ENCODE measurements at places on chromosomes 3 and 15.
A peak's percentile ranks its signal among the peaks of the same experiment; 100 is the strongest.

- no peak for DNase-seq
Observed at GRCh38 chr3:78863306-78864203, 904.2 kb downstream of the ROBO1 start.

- no peak for DNase-seq
Observed at GRCh38 chr3:55621648-55622047, 134.5 kb upstream of the WNT5A start.

- DNase-seq = peak; percentile 64
Observed at GRCh38 chr3:194485881-194486539, 792 bp downstream of the ATP13A3 start.

GRCh38 chr15:55770261-55770660 is 27.3 kb upstream of the PRTG start:
- no peak for DNase-seq

DNA sequence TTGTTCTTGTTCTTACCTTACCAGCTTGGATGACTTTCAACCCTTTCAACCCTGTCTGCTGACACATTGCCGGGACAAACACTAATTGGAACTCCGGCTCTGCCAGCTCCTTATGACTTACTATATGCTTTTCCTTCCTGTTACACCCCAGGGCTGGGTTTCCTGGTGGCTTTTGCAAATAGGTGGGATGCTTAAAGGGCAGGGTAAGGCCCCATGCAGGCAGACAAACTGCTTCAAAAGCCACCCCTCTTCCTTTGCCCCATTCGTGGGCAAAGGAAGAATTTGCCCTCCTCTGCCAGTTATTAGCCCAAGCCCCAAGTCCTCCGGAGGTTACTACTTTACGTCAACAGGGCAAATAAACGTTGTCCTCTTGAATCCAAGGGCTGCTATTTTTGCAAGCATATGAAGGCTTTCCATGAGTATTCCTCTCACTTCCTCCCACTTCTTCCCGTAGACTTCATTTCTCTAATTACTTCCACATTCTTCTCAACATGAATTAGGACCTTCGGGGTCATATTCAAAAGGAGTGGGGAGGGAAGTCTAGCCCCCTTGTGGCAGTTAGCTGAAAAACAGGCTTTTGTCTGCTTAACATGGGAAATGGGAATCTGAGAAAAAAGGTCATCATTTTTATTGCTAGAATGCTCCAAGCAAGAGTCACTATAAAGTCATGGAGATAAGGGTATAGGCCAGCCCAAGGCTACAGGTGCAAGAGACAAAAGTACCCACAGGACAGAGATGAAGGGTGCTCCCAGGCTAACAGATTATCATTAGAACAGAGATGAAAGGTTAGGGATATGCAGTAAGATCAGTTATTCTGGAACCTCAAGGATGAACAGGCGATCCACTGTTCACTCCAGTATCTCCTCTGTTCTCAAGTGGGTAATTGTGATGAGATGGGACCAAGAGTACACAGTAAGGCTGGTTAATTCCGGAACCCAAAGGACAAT is 56.3 kb upstream of the FSTL1 start:
- no peak for DNase-seq

DNA sequence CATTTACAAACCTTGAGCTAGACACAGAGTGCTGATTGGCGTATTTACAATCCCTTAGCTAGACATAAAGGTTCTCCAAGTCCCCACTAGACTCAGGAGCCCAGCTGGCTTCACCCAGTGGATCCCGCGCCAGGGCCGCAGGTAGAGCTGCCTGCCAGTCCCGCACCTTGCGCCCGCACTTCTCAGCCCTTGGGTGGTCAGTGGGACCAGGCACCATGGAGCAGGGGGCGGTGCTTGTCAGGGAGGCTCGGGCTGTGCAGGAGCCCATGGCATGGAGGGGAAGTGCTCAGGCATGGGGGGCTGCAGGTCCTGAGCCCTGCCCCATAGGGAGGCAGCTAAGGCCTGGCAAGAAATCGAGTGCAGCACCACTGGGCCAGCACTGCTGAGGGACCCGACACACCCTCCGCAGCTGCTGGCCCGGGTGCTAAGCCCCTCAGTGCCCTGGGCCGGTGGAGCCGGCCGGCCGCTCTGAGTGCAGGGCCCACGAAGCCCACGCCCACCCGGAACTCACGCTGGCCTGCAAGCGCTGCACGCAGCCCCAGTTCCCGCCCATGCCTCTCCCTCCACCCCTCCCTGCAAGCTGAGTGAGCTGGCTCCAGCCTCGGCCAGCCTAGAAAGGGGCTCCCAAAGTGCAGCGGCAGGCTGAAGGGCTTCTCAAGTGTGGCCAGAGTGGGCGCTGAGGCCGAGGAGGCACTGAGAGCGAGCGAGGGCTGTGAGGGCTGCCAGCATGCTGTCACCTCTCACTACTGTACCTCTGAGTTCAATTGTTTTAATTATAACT is 1213.9 kb downstream of the OTOL1 start:
- no peak for DNase-seq

DNA sequence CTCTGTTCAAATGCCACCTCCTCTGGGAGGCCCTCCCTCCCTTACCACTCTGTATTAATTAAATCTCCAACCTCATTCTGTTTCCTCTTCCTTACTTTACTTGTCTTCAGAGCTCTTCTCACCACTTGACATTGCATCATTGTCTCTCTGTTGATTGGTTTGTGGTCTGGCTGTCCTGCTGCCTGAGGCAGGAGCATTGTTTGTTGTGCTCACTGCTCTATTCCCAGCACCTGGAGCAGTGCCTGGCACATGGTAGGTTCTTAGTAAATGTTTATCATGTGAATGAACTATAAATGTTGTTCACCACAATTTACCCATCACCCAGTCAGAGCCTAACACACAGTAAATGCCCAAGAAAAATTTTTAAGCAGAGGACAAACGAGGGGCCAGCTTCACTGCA is 6.7 kb upstream of the BFSP2 start:
- DNase-seq = no peak

DNA sequence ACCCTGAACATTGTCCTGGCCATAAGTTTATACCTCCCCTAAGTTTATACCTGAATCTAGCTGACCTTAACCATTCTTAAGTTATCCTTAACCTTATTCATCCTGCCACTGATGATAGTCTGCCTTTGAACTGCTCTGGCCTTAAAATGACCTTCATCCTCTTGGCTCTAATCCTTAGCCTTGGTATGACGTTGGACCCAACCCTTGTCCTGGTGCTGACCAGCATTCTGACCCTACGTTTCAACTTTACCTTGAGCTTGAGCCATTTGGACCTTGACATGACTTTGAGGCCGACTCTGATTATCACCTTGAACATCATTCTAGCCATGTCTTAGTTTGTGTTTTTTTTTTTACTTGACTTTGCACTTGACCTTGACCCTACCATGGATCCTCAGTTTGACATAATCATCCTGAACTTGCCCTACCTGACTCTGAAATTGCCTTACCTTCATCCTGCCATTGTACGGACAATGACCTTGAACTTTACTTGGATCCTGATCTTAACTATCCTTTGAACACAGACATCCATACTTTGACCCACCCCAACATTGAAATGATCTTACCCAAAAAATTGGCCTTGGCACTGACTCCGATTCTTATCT is 61.1 kb upstream of the ACAD9 start:
- no peak for DNase-seq

DNA sequence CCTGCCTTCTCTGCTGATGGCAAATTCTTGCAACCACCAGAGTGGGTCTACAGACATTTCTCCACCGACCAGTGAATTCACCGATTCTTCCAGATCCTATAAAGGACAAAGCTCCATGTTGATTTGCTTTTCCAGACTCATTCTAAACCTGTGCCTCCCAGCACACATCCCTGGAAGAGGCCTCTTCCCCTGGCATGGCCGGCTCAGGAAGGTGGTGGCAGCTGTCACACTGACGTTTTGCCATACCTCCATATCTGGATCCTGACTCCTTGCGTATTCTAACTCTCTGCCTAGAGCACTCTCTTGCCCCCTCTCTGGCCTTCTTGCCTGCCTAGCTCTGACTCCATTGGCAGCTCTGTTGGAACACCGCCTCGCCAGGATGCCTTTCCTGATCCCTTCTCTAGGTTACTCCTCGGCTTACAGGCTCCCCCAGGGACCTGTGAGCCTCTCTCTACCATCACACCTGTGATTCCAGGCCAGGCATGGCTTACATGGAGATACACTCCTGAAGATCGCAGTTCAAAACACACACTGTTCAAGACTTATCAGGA is 31.0 kb downstream of the SLCO2A1 start:
- no peak for DNase-seq

DNA sequence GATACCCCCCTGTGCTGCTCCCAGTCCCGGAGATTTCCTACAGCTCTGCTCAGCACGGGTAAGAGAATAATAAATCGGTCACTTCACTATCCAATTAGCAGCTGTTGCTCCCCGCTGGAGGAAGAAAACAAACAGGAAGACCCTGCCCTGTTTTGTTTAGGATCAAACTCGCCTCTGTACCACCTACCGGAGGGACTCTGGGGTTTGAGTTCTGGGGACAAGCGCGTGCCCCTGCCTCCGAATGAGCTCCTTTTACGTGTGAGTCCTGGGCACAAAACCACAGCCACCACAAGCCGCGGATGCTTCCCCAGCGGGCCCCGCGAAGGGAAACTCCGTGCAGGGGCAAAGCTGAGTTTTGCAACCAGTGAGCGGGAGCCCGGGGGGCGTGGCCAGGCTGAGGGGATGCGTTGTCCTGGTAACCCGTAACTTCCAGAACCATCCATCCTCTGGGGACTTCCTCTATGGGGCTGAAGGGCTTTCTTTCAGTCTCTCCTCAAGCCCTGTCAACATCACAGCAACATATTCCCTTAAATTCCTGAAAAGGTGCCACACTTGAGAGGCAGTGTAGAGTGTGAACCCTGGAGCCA is 315.7 kb upstream of the PROK2 start:
- DNase-seq = peak; percentile 85

DNA sequence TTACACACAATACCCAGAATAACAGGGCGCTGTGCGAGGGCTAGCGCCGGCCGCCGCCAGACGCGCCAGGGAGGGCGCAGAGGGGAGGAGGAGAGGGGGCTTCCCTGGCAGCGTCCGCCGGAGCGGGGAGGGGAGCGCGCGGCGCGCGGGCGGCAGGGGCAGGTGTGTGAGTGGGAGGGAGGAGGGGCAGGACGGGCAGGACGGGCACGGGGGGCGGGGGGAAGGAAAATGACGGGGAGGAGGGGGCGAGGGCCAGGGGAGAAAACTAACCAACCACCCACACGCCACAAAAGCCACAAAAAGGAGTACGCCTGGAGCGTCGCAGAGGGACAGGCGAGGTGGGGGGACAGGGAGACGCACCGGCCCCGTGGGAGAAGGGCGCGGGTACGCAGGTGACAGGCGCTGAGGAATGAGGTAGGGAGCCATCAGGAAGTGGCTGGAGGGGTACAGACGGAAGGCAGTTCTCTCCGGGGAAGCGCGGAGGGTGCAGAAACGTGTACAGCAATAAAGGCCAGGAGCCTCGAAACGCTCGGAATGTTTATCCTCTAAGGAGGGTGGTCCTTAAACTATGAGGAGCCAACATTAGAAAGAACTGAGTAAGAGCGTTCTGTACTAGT is 610 bp upstream of the SATB1 start:
- peak; percentile 83 for DNase-seq

DNA sequence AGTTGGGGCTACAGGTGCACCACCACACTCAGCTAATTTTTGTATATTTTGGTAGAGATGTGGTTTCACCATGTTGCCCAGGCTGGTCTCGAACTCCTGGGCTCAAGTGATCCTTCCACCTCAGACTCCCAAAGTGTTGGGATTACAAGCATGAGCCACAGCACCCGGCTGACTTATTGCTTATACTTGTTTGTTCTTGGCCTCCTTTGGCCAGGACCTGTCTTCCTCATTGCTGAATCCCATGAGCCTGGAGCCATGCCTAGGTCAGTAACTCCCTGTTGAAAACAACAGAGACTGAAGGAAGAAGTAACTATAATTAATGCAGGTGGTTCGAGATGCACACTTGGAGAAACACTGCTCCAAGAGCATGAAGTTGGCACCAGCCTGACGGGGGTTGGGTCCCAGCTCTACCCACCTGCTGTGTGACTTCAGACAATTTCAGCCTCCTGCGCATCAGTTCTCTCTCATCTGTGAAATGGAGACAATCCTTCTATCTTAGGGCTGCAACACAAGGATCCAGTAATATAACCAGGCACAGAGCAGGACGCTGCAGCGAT is 38.9 kb downstream of the CPN2 start:
- no peak for DNase-seq

- DNase-seq = no peak
Observed at GRCh38 chr3:116897382-116897781, 187.8 kb downstream of the TUSC7 start.

DNA sequence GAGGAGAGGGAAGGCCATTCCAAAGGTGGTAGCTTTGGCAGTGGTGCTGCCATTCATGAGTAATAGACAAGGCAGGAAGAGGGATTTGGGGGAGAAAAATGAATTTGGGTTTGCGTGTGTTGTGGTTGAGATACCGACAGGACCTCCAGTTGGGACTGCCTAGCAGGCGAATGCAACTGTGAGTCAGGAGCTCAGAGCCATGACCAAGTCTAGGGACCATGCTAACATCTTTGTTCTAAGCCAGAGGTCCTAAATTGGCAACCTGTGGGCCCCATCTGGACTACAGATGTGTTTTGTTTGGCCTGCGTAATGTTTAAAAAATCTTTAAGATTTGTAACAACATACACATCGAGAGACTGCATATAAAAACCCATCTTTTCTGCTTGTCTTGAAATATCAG is 61.6 kb downstream of the SAMMSON start:
- DNase-seq = no peak

- DNase-seq = no peak
Observed at GRCh38 chr15:52405856-52406255, 110.3 kb upstream of the MYO5C start.

DNA sequence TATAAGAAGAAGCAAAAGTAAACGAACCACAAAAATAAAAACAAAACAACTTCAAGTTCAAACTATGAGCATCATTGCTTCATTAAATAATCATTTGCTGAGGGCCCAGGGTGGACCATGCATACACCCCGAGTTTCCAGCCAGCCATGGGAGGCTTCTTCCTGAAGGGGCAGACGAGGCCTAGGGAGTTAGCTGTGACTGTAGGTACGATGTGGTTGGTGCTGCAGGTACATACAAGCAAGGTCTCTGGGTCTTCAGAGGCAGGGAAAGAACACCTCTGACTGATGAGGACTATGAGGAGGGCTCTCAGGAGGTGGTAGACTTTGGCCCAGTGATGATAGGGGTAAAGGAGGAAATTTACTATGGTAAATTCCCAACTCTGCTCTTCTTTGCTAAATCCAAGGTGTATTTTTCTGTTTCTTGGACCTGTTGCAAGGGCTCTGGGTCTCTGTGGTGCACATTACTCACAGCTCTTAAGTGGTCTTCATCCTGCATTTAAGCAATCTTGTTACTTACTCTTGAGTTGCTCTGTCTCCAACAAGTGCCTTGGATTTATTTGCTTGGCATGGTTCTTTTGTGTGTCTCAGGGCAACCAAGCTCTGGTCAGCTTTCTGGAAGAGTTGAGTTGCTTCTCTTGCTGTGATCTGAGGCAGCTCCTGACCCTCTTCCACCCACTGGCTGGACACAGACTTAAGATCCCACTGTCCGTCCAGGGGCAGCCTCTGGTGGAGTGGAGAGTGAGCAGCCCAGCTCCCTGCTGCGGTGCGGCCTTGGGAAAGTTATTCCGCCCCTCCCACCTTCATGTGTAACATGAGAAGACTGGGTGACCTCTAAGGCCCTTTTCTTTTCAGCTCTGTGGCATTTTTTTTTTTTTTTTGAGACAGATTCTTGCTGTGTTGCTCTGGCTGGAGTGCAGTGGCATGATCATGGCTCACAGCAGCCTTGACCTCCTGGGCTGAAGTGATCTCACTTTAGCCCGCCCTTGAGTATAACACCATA is 56.1 kb upstream of the KIF23 start:
- no peak for DNase-seq
